ENCODE measurements at places on chromosomes 5 and 9.

GRCh38 chr9:87684627-87685219, 41.2 kb upstream of the CTSL start:
- no peak for DNase-seq

GRCh38 chr9:115198001-115198400, 80.0 kb upstream of the TNC start:
- no peak for DNase-seq

- no peak for DNase-seq
Measured at GRCh38 chr5:151719228-151720000, 32.7 kb upstream of the SPARC start.

- DNase-seq, result no peak
Measured at GRCh38 chr5:113809626-113810025, 296.1 kb downstream of the YTHDC2 start.

- DNase-seq, result no peak
Measured at GRCh38 chr5:35438786-35439185, 178.9 kb upstream of the SPEF2 start.

- DNase-seq, result no peak
Measured at GRCh38 chr9:77455312-77455927, 192.7 kb downstream of the GNA14 start.

DNA sequence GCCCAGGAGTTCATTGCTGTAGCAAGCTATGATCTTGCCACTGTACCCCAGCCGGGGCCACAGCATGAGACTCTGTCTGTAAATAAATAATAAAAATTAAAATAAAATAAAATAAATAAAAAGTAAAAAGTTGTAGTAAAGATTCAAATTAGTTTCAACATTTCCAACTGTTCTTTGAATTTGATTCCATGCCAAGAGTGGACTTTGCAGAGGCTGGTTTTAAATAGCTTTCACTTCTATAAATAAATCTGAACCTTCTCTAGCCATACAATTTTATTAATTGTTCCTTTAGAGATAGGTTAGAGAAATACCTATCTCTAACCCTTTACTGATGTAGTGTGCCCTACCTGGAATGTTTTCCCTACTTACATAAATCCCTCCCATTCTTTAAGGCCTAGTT, 129.7 kb upstream of the SLIT3 start:
- DNase-seq, result no peak

GRCh38 chr5:54653956-54654614, 136.5 kb downstream of the SNX18 start:
- DNase-seq, result no peak

DNA sequence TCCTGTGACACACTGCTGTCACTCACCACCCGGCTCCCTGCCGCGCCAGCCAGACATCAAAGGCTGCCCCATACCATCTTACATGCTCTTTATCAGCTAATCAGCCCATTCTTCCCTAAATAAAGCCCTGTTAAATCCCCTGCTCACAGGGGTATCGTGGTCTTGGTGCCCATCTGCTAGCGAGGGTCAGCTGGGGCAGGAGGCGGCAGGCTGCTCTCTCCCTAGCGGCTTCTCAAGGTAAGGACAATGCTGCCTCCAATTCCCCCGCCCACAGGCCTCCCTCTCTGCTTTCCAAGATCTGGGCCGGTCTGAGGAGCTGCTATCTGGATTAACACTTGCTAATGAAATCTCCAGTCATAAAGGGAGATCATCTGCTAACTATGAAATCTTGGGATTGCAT, 26.8 kb downstream of the BARHL1 start:
- no peak for DNase-seq
